Cerebellar cortex (tissue), 1 donor: ENCODE measurements at places on chromosomes 4 and X.

DNA sequence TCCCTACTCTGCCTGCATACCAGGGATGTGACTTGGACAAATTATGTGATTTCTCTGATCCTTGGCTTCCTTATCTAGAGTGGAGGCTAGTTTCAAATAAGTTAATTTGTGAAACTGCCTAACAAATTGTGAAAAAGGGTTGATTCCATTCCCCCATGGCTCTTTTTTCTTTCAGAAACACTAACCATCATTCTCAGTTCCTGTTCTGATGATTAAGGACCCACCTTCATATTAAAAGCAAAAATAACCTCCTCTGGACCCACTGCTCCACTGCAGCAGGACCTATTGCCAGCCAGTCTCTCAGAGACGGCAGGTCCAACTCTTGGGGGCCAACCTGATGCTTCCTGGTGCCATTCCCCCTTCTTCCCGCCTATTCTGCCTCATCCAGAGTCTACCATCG is 4.5 kb upstream of the ANXA5 start:
- no peak for DNase-seq

- DNase-seq = no peak
Observed at GRCh38 chrX:2709556-2709955, 18.5 kb downstream of the CD99 start.

DNA sequence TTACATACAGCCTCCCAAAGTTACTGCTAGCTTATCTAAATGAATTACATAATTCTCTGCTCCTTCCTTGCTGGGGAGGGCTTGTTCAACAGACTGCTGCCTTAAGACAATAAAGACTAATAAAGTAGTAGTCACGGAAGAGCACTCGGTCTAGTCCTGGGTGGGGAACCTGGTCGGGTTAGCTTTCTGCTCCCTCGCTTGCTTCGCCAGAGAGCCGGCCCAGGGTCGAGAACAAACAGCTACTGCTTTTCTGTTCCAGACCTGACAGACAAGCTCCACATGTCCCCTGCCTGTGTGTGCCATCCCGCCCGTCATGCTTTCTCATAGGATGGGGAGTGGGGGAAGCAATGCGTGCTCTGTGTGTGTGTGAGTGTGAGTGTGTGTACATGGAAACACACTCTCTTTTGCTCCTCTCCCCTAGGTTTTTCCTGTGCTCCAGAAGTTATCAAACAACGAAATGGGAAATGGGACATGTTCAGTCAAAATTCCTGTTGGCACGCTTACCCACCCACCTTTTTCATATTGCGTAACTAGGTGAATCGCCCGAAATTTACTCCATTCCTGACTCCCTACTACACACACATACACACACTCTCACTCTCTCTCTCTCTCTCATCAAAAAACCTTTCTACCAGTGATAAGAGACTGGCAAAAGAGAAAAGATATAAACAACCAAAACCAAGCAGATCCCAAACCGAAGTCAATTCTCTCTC is 1.3 kb downstream of the NPY1R start:
- DNase-seq = no peak

DNA sequence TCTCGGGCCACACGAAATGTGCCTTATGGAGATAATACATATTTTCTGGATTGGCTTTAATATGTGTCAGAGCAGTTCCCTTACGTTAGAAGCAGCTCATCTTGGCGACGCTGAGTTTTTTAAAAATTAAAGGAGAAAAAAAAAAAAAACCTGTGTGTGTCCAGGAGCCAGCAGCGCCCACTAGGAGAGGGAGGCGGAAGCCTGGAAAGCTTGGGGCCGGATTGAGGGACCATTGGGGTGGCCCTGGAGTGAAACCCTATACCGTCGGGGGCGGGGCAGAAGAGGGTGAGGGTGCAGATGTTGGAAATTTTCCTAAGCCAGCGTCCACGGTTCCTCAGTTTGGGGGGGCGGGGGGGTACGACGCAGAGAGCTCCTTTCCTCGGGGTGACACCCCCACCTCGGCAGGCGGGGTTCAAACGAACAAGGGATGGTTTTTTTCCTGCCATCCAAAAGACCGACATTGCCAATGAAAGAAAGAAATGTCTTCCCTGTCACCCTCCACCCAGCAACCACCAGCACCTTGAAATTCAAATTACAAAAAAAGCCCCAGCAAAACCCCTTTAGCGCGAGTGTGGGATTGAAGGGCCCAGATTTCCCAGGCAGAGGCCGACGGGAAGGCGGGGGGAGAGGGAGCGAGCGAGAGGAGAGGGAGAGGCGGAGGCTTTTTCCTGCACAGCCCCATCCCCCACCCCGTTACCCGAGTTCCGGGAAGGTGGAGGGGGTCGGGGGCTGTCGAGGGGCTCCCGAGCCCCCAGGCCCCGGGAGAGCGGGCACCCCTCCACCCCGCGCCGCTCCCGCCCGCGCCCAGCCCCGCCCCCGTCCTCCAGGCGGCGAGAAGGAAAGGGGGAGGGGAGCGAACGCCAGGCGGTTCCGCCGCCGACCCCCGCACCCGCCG is 859 bp downstream of the SMARCA1 start:
- peak; percentile 61 for DNase-seq

DNA sequence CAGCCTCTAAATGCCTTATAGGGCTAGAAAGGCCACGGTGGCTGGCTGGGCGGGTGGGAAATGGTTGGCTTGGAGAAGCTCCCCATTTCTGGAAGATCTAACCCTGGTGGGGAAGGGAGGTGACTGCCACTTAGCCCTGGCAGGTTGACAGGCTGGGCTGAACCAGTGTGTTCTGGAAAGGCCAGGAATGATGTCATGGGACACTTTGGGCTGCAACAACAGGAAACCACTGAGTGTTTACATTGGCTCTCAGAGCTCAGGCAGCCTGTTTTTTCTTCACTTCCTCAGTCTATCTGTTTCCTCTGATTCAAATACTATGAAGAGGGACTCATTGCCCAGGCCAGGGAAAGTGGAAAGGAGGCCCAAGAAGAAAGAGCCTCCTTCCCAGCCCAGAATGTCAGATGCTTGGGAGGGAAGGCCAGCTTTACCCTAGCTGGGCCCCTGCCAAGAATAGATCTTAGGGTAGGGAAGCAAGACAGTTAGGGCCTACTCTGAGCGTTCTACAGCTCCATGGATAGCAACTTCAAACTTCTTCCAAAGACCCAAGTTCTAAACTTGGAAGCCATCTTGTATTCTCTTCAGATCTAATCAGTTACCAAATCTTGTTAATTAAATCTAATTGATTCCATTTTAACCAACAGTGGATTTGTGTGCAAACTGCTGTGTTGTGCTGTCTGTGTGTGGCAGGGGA is 65.8 kb upstream of the MSN start:
- DNase-seq = no peak

GRCh38 chrX:24702362-24703184 is 8.9 kb downstream of the POLA1 start:
- DNase-seq = no peak

GRCh38 chr4:122577808-122578781 is 42.8 kb downstream of the IL21 start:
- peak; percentile 37 for DNase-seq

DNA sequence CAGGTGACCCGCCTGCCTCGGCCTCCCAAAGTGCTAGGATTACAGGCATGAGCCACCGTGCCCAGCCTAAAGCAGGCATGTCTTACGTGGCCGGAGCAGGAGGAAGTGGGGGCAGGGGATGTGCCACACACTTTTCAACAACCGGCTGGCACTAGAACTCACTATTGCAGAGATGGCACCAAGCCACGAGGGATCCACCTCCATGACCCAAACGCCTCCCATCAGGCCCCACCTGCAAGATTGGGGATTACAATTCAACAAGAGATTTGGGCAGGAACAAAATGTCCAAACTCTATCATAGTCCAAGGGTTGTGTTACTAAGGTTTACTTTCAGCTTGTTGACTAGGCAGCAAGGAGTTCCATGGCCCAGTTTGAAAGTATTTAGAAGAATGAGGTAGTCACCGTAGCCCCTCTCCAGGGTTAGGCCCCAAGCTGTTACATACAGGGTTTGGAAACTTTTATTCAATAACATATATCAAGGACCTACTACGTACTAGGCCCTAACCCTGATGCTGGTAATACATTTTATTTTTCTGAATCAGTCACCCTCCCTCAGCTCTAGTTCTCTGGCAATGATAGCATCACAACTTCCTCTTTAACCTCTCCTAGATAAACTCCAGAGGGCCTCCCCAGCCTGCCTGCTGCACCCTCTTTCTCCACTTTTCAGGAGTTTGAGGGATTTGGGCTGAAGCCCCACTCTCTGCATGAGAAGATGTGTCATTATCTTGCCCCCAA is 18.0 kb upstream of the TBC1D14 start:
- DNase-seq = no peak

DNA sequence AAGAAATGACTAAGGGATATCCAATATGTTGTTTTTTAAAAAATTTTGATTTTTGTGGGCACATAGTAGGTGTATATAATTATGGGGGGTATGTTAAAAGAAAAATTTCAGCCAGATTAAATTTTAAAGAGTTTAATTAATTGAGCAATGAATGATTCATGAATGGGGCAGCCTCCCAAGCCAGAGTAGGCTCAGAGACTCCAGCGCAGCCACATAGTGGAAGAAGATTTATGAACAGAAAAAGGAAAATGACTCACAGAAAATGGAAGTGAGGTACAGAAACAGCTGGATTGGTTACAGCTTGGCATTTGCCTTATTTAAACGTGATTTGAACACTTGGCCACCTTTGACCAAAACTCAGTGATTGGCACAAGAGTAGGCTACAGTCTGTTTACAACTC is 91.7 kb downstream of the SPATA18 start:
- DNase-seq = no peak

GRCh38 chr4:66300336-66300934 is 630.1 kb upstream of the EPHA5 start:
- no peak for DNase-seq

GRCh38 chr4:117514391-117515175 is 429.2 kb upstream of the TRAM1L1 start:
- no peak for DNase-seq
